Activated naive CD8-positive, alpha-beta T cell treated with anti-CD3 and anti-CD28 coated beads, Interleukin-2, amount 50 U/mL, for 24 hours (primary cell): ENCODE measurements at places on chromosomes 3 and 15.
A peak's percentile ranks its signal among the peaks of the same experiment; 100 is the strongest.

DNA sequence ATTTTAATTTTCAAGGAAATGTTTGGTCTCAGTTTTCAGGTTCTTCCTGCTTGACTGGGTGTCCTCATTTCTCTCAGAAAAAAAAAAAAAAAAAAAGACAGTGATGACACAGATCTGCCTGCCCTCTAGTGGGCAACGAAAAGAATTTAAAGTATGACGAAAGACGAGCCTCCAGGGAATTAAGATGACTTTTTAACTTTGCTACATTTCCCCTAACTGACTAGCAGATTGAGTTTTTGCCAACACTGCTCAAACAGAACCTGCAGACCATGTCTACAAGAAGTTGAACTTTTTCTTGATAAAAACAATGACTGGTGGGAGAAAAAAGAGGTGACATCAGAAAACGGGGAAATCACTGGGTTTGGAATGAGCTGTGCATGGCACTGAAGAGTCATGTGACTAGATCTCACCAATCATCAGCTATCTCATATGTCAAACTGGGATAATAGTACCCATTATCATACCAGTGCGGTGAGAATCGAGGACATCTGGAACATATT is 40.8 kb downstream of the EOMES start:
- DNase-seq, result peak; percentile 18

DNA sequence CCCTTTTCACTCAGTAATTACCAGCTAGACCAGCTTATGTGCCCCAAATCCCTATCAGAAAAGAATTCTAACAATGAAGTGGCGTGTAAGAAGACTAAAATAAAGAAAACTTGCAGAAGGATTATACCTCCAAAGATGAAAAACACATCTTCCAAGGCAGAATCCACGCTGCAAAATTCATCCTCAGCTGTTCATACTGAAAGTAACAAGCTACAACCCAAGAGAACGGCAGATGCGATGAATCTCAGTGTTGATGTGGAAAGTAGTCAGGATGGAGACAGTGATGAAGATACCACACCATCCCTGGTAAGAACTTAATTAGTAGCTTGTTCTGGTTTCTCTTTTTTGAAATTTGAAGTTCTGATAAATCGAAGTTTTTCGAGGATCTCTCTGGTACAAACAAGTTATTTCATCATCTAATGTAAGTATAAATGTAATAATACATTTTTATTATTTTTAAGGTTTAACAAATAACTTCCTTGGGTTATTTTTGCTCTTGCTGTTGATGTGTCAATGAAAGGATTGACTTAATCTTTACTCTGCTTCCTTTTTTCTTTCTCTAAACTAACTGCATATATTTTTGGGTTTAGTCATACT is 1.4 kb downstream of the WDR76 start:
- DNase-seq, result peak; percentile 12

DNA sequence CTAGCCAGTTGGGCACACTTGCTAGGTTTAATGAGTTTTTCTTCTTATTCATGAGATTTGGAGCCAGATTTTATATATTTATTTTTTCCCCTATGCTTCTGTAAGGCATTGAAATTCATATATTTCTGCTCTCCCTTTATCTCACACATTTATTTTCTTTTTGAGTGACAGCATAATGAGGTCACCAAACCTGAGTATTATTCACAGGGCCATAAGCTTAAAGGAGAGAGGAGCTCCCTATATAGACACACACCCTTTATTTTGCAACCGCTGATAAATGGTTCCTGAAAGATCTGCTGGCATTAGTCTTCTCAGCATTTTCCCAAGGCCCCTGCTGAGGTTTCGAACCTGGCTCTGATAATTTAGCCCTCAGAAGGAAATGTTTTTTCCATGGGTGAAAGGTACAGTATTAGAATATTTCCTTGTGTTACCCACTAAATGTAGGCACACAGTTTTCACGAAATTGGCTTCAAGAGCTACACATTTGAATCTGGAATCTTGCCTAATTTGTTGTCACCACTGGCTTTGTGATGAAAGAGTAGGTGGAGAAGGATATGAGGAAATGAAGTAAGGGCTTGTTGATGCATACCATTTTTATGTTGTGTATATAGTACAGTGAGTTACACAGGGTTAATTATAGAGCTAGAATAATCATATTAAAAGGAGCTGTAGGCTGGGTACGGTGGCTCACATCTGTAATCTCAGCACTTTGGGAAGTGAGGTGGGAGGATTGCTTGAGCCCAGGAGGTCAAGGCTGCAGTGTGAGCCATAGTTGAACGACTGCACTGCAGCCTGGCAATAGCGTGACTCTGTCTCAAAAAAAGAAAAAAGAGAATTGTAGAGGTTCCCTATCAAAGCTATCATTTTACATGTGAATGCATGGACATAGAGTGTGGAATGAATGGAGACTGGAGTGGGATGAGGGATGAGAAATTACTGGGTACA is 6.5 kb downstream of the KLHL18 start:
- no peak for DNase-seq

DNA sequence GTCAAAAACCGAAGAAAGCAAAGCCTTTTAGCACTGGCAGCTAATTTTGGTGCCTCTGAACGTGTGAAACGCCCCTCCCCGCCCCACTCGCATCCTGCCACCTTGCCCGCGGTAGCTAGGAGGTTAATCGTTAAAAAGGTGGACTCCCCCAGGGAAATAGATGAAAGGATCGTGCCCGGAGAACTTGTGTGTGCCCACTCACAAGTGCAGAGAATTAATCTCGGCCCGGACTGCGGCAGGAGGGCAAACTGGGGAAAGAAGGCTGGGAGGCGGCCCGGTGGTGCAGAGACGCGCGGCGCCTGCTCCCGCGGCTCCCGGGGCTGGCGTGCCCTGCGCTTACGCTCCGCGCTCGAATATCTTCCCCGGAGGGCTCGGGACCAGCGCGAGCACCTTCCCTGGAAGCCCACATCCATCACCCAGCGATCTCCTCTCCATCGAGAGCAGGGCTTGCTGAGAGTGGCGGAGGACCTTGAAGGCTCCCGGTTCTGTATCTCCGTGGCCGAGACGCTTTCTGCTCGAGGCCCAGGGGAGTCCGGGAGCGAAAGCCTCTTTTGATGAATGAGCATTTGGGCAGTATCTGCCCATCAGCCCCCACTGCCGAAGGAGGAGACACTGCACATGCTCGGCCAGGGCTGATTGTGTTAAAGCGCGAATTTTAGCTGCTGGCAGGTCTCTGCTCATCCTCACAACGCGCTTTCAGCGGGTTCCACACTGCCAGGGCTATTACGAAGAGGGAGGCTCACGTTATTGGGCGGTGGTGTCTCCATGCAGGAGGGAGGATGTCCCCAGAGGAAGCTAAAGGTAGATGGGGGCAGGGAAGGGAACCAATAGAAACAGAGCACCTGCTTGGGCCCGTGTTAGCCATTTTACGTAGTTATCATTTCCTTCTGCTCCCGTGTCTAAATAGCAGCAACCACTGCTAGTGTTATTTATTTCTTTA is 1.3 kb upstream of the SPTSSB start:
- peak; percentile 25 for DNase-seq

- no peak for DNase-seq
Observed at GRCh38 chr3:113274425-113275257, 63.3 kb downstream of the BOC start.

DNA sequence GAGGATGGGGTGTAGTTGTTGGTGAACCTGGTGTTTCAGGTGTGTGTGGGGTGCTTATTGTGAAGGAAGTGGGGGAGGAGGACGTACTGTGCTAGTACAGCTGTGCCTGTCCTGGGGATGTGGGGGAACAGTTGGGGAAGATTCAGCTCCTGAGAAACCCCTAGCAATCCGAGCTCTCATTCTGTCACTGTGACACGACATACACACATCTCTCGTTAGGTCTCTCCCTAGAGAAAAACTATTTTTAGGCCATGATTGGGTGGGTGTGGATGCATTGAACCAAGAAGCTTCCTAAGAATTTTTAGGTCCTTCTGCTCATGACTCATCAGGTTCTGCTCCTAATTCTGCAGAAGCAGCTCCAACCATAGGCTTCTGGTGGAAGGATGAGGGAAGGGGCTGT is 54.3 kb downstream of the SLC30A4 start:
- no peak for DNase-seq

- peak; percentile 30 for DNase-seq
Observed at GRCh38 chr3:113698956-113699355, 2.5 kb upstream of the USF3 start.

- no peak for DNase-seq
Observed at GRCh38 chr15:70067681-70068080, 30.0 kb downstream of the TLE3 start.

DNA sequence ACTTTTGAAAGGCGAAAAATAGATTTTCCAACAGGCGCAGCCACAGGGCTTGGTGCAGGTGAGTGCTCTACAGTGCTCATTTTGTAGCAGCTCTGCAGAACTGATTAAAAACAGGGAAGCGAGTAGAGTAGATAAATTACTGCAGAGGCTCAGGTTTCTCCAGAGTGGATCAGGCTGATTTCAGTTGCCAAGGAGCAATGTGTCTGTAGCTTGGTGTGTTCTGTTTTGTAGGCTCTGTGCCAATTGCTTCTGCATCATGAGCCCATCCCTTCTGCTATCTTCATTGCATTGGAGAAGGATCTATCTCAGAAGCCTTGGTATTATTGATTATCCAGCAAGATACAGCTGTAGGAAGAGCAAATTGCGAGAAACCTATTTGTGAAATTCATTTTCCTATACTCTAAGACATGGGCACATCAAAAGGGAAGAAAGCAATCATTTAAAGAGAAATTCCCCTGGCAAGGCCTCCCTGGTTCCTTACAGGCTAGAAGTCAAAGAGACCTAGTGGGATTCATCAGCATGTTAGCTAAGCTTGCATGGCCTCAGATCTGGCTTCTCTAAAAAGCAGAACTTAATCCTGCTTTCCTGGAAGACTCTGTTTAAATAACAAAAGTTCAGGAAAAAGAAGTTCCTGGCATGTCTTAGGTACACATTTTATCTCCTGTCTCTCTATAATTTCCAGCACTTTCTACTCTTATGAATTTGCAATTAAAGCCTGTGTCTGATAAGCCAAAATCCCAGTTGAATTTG is 432.4 kb upstream of the ATP10A start:
- DNase-seq, result no peak

DNA sequence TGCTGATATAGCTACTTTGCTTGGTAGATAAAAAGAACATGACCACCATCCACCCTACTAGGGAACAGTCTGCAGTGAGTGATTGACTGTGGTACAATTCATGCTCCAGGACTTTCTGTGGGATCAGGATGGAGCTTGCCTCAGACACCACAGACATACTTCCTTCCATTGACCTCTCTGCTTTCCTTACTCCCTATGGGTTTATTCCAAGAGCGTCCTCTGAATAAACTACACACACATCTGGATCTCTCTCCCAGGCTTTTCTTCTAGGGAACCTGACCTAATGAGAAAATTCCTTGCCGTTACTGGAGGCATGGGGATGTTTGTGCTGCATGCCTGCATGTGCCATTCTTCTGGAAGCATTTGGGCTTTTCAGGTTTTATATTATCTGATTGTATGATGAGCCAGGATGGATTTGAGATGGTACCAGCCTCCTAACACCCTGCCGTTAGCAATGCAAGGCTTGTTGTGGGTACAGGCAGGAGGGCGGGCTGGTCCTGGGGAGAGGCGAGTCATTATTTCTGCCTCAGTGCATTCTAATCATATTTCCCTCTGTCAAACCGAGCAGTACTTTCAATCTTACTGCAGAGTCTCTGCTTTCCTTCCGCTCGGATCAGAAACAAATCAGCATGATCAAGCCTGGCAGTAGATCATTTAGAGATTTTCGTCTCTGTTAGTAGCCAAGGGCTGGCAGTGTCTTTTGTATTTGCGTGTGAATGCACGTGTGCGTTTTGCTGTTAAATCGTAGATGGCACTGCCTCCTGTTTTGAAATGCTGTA is 279.2 kb downstream of the PDCD6IP start:
- DNase-seq, result no peak

DNA sequence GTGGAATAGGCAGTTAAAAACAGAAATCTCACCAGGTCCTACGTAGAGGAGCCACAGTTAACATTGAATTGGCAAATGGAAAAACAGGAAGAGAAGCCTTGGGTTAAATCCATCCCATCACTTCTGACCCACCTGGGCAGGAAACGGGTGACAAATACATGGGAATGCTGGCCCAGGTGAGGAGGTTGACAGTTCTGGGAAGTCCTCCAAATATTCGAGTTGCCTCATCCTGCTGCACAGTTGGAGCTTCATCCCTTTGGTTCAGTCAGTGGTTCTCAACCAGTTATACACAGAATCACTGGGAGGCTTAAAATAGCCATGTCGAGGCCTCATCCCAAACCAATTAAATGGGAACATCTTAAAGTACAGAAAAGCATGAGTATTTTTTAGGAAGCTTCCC is 5.3 kb downstream of the MYZAP start:
- no peak for DNase-seq

- DNase-seq, result no peak
Observed at GRCh38 chr3:183680061-183680460, 17.5 kb upstream of the YEATS2 start.

- no peak for DNase-seq
Observed at GRCh38 chr15:71131601-71132362, 16.5 kb downstream of the THSD4 start.

- DNase-seq, result no peak
Observed at GRCh38 chr15:36688310-36689011, 109.0 kb downstream of the CDIN1 start.

DNA sequence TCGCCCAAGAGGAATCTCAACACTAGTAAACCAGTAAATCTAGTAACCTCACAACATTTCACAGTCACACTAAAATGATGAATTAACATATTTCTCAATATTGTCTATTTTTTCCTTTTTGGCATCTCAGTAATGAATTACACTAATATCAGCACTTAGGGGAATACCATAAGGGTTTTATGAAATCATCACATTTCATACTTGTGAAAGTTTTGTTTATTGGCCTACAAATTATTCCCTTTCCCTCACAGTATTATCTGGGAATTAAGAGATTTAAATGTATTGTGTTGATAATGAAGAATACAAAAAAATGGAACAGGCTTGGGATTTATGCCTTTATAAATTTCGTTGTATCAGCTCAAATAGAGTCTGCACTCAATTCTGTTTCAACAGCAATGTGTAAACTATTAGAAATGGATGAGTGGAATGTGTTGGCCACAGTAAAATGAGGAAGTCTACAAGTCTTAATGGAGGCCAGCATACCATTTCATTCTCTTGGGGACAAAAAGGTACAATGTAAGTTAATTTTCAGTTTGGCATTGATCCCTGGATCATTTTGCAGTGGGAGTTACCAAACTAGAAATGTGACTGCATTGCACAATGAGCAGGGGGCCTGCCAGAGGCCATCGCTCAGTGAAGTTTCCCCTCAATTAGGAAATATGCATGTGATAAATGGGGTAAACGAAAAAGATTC is 195.4 kb downstream of the FMN1 start:
- no peak for DNase-seq

DNA sequence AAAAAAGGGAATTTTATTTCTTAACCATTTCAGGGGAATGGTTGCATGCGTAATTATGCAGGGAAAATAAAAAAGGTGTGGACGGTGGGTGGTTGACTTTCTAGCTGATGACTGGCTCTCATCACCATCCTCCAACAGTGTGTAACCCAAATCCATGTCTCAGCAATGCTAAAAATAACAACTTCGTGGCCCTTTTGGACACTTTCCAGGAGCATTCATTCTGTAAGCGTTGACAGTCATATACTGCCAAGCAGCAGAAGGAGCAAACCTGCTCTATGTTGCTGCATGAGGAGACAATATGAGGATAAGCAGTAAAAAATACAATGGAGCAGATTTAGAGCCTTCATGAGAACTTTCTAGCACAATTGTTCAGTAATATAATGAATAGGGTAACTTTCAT is 189.1 kb downstream of the ANXA2 start:
- no peak for DNase-seq

GRCh38 chr15:29638781-29639180 is 183.5 kb downstream of the TJP1 start:
- no peak for DNase-seq
